Activated T-helper 1 cell treated with anti-CD3 and anti-CD28 coated beads, Interleukin-2, amount 50 U/mL, for 16 hours (primary cell): ENCODE measurements at places on chromosomes 13 and 19.

GRCh38 chr13:37379841-37380240, 218.7 kb downstream of the POSTN start:
- no peak for DNase-seq

DNA sequence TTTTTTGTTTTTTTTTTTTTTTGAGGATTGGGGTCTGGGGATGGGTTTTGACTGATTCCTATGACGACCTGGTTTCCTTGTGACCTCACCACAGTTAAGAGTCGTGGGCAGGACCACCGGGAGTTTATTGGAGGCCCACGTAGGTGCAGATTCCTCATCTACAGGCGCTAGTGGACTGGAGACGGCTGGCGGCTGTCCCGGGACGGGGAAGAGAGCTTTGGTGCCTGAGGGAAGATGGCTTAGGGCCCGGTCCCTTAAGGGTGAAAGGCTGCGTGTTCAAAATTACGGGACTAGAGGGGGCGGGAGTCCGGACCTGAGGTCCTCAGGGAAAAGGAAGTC, 682 bp upstream of the TEAD2 start:
- no peak for DNase-seq

- DNase-seq = no peak
Measured at GRCh38 chr13:85797311-85797710, 1.9 kb downstream of the SLITRK6 start.

- DNase-seq = no peak
Measured at GRCh38 chr19:11067356-11068113, 21.7 kb upstream of the LDLR start.

DNA sequence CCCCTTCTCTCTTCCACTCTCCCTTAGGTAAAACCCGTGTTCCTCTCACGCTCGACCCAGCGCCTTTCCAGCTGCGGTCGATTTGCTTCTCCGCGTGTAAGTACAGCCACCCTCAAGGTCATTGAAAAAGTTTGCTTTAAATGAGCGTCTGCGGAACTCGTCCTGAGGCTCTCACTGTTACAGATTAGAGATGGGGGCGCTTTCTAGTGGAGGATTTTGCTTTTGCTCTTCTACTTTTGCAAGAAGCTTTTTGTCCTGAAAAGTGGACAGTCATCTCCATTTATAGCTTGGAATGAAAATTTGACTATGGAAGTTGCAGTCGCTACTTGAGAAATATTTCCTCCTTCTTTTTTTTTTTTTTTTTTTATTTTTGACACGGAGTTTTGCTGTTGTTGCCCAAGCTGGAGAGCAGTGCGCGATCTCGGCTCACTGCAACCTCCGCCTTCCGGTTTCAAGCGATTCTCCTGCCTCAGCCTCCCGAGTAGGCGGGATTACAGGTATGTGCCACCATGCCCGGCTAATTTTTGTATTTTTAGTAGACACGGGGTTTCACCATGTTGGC, 595 bp upstream of the RAB20 start:
- DNase-seq = no peak

GRCh38 chr13:23861310-23861709, 27.9 kb downstream of the MIPEP start:
- no peak for DNase-seq

DNA sequence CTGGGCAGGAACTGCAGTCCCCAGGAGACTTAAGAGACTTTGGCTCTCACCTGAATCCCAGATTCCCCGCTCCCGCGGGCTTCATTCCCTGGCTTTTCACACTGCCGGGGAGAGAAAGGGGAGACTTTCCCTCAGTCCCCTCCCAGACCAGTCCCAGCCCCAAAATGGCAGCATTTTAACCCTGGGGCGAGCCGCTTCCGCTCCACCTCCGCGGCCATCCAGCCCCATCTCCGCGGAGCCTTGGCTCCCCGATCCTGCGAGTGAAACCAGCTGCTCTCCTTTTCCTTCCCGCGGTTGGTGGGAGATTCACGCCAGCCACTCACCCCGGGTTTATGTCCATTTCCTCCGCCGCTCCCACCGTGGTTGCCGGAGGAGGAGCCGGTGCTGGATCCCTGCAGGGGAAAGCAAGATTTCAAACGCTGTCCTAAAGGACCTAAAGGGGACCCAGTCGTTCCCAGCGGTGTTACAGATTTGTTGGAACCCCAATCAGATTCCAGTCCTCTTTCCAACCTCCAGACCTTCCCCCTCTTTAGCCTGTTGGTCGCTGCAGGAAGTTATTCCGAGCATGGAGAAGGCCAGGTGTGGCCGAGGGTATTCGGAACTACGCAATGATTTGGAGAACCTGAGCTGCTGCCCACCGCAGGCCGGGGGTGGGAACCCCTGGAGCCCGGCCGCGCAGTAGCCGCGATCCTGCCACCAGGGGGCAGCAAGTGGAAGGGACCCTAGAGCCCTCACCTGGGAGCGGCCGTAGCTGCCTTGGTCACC, 3.4 kb downstream of the DMKN start:
- DNase-seq = peak; percentile 53

DNA sequence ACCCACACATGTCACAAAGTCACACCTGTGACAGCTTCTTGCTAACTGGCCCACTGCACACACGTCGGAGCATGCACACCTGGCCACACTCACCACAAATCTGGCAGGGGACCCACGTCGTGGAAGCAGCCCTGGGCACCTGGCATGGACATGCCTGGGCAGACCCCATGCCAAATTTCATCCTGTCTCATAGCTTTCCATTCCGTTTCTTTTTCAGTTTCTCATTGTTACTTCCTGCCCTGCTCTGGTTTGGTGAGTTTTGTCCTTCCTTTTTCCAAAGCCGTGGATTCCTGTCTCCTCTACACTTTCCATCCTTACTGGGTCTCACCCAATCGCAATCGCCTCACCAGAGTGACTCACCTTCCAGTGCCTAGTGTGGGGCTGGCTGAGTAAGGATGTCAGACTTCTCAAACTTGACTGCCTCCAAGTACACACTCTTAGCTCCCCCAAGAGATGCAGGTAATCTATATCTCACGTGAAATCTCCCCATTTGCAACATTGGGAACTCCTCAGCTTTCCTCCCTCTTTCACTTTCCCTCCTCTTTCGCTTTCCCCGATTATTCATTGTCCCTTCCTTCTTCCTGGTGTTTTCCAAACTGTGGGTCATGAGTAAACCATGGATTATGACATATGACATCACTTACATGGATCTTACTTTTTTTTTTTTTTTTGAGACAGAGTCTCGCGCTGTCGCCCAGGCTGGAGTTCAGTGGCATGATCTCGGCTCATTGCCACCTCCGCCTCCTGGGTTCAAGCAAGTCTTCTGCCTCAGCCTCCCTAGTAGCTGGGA, 1.6 kb upstream of the BBC3 start:
- DNase-seq = no peak

- peak; percentile 77 for DNase-seq
Measured at GRCh38 chr19:10644260-10645007, 9.7 kb upstream of the ILF3 start.

DNA sequence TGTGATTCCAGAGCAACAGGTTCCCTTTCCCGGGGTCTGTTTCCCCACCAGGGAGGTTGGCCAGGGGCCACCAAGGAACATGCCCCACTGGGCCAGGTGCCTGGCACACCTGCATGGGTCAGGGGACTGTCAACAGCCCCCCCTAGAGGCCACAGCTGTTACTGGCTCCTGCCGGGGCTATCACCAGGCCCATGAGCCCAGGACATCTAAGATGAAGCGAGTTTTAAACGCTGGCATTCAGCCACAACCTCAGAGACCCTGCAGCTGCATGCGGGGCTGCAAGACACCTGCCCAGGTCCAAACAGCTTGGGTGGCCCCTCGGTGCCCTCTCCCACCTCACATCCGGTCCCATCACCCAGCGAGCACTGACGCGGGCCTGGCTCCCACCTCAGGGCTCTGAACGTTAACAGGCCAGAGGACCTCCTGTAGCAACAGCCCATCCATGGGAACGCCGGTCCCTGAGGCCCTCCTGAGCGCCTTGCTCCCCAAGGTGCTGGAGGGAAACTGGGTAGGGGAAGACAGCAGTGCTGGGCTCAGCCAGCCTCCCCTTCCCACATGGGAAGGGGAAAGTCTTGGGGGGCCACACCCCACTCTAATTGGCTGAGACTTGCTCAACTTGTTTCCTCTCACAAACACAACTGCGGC, 12.0 kb downstream of the KHSRP start:
- DNase-seq = no peak

DNA sequence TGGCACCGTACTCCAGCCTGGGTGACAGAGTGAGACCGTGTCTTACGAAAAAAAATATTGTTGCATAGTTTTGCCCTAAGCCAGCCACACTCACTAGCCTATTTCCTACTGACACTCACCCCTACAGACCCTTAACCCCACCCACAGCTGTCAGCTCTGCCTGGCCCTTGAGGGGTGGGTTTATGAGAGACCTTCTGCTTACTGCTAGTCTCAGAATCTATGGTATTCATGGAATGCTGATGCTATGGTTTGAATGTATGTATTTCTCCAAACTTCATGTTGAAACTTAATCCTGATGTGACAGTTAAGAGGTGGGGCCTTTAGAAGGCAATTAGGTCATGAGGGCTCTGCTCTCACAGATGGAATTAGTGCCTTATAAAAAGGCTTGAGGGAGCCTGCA, 79.2 kb upstream of the LRCH1 start:
- DNase-seq = no peak

- no peak for DNase-seq
Measured at GRCh38 chr13:50355797-50356196, 340.6 kb downstream of the KCNRG start.

- no peak for DNase-seq
Measured at GRCh38 chr19:19145281-19145680, 7.0 kb upstream of the TMEM161A start.

DNA sequence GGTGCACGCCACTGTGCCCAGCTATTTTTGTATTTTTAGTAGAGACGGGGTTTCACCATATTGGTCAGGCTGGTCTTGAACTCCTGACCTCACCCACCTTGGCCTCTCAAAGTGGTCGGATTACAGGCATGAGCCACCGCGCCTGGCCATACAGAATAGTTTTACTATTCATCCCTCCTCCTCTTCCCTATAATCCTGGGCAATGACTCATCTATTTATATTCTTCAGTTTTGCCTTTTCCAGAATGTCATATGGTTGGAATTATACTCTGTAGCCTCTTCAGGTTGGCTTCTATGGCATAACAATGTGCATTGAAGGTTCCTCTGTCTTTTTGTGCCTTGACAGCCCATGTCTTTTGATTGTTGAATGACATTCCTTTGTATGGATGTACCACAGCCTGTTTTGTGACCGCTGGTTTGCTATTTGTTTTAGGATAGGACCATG, 22.2 kb upstream of the LRP3 start:
- DNase-seq = no peak

DNA sequence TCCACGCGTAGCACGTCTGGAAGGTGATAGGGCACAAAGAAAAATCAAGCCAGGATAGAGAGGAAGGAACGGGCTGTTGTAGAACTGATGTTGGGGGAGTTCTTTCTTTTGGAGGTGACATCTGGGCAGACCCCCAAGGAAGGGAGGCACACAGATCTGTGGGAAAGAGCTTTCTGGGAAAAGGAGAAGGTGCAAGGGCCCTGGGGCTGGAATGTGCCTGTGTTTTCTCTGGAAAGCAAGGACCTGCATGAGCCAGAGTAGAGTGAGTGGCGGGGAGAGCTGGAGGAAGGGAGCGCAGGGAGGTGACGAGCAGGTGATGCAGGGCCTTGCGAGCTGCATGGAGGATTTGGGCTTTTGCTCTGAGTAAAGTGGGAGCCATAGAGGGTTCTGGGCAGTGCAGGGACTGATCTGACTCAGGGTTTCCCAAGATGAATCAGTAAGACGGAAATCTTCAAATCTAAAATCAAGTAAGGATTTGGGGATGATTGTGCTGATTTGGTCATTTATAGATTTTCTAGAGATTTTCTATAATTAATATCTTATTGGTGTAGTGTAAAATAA, 30.8 kb downstream of the SMARCA4 start:
- no peak for DNase-seq

DNA sequence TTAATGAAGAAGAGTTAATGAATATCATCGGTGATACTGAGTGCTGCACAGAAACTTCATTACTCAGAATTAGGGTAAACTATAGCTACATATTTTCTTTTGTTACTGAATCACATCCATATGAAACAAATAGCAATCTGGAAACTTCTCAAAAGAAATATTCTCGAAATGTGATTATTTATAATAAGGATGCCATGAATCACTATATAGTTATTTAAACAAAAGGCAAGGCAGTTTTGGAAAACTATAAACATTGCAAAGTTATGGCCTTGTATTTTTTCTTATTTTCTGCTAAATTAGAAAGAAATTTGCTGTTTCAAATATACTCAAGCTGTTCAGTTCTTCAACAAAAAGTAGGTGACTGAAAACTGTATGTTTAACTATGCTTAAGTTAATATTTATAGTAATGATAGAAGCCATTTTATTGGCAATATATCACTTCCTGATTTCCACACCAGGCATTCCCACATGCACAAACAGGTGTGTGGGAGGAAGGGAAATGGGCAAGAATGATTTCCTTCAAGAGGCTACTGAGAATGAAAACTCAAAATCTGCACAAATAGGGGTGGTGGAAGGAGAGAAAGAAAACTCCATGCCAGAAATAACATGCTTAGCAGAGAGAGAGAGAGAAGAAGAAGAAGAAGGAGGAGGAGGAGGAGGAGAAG, 74.5 kb upstream of the FRY start:
- DNase-seq = no peak

- no peak for DNase-seq
Measured at GRCh38 chr13:65188721-65189120, 2041.4 kb downstream of the PCDH9 start.

DNA sequence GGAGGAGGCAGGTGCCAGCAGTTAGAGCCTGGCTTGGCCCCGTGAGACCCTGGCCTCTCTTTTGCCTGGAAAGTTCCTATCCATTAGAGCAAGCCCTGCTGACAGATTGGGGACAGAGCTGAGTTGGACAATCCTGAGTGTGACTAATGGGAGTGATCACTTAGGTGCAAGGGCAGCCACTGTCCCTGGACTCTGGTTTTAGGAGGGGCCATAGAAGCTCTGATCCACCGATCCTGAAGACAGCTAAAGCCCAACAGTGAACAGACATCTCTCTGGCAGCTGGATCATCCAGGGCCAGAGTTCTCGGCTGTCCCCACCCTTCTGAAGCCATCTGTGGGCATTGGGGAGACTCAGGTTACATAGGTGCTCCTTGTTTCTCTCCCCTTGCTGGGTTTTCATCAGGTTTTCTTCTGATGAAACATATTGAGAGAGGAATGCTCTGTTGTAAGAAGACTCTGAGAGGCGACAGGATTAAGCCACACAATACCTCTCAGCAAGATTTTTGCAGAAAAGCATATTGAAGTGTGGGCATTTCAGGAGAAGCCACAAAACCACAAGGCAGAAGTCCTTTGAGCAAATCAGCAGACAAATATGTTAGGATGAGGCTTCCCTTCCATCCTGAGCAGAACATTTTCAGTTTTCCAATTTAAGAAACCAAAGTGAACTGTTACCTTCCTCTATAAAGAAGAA, 288.0 kb upstream of the MAB21L1 start:
- no peak for DNase-seq

DNA sequence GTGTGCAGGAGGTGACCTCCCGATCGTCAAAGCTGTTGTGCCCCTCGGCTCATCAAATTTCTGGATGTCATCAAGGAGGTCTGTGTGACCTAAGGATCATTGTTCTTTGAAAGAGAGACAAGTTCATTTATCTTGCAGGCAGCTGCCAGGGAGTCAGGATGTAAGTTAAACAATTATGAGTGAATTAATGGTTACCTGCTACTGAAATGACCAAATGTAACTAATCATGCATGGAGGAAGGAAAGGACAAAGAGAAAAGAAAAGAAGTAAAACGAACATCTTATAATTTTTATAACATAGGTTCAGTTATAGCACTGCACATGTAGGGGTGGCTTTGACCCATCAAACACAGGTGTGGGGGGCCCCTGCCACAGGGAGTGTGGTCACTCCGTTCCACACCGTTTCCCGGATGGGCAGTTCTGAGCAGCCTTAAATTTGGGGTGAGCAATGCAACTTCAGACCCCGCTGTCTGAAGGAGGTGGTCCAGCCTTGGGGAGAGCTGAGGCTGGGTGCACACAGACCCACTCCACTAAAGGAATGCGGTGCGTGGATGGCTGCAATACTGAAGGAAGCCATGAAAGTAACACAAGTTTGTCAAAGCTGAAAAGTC, 5.3 kb downstream of the CD22 start:
- DNase-seq = no peak
